ENCODE measurements at places on chromosomes 2 and 18.

- H3K27ac ChIP-seq: no peak overlapping the region
- DNase-seq: no peak
- no peak overlapping the region for H3K4me3 ChIP-seq
- H3K4me1 ChIP-seq: peaks cover 23% of the 10 kb centered on the region
- H3K36me3 ChIP-seq: no peaks in the 10 kb centered on the region
Measured at GRCh38 chr18:35106845-35107148, 65.6 kb downstream of the MAPRE2 start.

GRCh38 chr2:60154142-60154541 lies 399.3 kb downstream of the BCL11A start:
- no peak for DNase-seq
- H3K4me3 ChIP-seq: no peak overlapping the region
- no peak overlapping the region for H3K27ac ChIP-seq
- no peaks in the 10 kb centered on the region for H3K4me1 ChIP-seq

DNA sequence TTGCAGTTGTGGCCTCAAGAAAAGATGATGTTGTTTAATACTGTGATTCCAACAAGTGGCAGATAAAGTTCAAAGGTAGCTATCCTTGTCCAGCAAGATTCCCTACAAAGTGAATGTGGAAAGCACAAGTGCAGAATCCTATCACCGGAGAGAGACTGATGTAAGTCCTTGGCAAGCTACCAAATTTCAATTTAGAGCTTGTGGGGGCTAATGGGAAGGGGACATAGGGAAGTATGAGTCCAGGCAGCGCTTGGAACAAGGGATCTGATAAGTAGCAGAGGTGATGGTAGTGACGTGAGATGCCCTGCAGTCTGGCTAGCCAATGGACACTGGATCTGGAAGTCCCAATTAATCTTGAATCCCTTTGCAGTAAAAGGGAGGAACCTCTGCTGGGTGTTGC lies 165.2 kb upstream of the DTNA start:
- no peaks in the 10 kb centered on the region for H3K36me3 ChIP-seq
- H3K27ac ChIP-seq: no peak overlapping the region
- H3K4me3 ChIP-seq: no peak overlapping the region
- no peak for DNase-seq

- no peaks in the 10 kb centered on the region for H3K36me3 ChIP-seq
- H3K4me3 ChIP-seq: peak overlapping the region; percentile 53
- no peak for DNase-seq
- H3K27me3 ChIP-seq: no peaks in the 10 kb centered on the region
- peaks cover 25% of the 10 kb centered on the region for H3K4me1 ChIP-seq
Measured at GRCh38 chr2:207505728-207506127, 24.0 kb upstream of the CREB1 start.
